Foreskin keratinocyte (primary cell): ENCODE measurements at places on chromosomes 12 and 14.

DNA sequence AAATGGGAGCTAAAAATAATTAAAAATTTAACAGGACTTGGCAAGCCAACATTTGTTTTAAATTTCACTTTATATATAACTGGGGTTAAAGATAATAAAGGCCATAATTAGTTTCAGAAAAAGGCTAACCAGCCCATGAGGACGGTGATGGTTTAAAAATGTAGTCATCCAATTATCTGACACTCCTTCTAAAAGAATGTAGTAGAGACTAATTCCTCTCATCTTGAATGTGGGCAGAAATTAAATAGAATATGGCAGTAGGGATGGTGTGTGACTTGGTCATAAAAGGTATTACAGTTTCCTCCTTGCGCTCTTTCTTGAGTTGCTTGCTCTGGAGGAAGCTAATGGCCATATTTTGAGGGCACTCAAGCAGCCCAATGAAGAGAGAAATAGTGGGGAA lies 49.1 kb upstream of the PTPRB start:
- DNase-seq, result no peak

DNA sequence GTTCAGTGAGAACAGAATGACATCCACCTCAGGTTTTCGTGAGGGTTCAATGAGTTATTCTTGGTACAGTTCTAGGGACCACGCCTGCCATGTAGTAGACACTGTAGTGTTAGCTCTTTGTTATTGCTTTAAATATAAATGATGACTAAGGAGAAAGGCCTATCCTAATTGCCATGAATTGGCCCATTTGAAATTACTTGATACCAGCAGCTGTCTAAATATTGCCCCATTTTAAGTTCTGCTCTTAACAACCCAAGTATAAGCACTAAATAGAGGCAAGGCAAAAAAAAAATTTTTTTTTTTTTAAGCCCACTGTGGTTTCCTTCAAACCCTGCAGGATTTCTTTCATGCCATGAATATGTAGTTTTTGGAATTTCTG lies 84.5 kb downstream of the BORCS5 start:
- no peak for DNase-seq

- DNase-seq, result no peak
Observed at GRCh38 chr14:100711493-100711892, 15.2 kb upstream of the DLK1 start.

- no peak for DNase-seq
Observed at GRCh38 chr12:80643961-80644360, 63.5 kb upstream of the MYF6 start.

- no peak for DNase-seq
Observed at GRCh38 chr12:120858306-120859088, 45.7 kb downstream of the SPPL3 start.
